ENCODE measurements at places on chromosomes 16 and 17.

- DNase-seq = no peak
These were observed 13.3 kb downstream of the TVP23A start for GRCh38 chr16:10805334-10805733.

DNA sequence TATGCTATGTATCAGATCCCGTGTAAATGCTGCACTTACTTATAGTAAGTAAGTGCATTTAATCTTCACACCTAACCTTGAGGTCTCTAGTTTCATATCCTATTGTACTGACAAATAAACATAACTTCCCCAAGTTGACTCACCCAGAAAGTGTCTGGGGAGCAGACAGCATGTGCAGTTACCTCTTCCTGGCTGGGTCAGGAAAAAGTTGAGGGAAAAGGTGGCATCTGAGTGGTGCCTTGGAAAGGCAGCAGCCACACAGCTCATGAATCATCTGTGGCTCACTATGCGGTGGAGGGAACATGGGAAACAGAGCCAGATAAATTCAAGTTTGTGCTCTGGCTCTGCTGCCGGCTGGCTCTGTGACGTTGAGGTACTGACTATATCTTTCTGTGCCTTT is 382.0 kb upstream of the DYNLRB2 start:
- DNase-seq = no peak

- DNase-seq = no peak
These were observed 23.1 kb downstream of the GABARAPL2 start for GRCh38 chr16:75589306-75589705.

GRCh38 chr16:24626256-24626655 is 86.9 kb downstream of the RBBP6 start:
- DNase-seq = no peak

- no peak for DNase-seq
These were observed 1.5 kb downstream of the NTN1 start for GRCh38 chr17:9022573-9023391.

DNA sequence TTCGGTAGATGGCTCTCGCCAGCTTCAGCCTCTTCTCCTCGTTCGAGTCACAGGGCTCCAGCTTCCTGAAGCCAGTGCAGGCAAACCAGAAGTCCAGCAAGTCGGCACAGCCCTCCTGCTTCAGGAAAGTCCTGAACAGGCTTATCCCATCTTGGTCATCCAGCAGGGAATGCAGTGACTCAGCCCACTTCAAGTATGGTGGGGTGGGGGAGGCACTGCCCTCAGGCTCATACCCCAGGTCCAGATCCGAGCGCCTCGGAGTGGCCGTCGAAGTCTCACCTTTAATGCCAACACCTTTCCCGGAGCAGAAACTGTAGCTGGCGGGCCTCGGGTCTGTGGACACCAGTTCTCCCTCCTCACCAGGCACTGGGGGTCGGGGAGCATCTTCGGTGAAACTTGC is 5.9 kb downstream of the AXIN1 start:
- no peak for DNase-seq

GRCh38 chr16:15777533-15778203 is 79.2 kb downstream of the MYH11 start:
- no peak for DNase-seq

Data from T-helper 22 cell (primary cell).